ENCODE measurements at places on chromosomes 1 and 21.
A peak's percentile ranks its signal among the peaks of the same experiment; 100 is the strongest.

GRCh38 chr1:221800831-221801230 is 58.9 kb upstream of the DUSP10 start:
- no peak for DNase-seq

- no peak for DNase-seq
Observed at GRCh38 chr21:34514576-34515115, 2.6 kb upstream of the KCNE1 start.

- DNase-seq: peak; percentile 54
Observed at GRCh38 chr1:150150133-150151021, 661 bp downstream of the PLEKHO1 start.

- no peak for DNase-seq
Observed at GRCh38 chr1:56149761-56150160, 429.6 kb downstream of the PLPP3 start.

- DNase-seq: no peak
Observed at GRCh38 chr21:34690041-34690792, 21.4 kb downstream of the CLIC6 start.

GRCh38 chr21:42305707-42306147 is 9.5 kb downstream of the TFF3 start:
- DNase-seq: no peak

GRCh38 chr1:232577772-232578171 is 52.2 kb downstream of the SIPA1L2 start:
- no peak for DNase-seq

DNA sequence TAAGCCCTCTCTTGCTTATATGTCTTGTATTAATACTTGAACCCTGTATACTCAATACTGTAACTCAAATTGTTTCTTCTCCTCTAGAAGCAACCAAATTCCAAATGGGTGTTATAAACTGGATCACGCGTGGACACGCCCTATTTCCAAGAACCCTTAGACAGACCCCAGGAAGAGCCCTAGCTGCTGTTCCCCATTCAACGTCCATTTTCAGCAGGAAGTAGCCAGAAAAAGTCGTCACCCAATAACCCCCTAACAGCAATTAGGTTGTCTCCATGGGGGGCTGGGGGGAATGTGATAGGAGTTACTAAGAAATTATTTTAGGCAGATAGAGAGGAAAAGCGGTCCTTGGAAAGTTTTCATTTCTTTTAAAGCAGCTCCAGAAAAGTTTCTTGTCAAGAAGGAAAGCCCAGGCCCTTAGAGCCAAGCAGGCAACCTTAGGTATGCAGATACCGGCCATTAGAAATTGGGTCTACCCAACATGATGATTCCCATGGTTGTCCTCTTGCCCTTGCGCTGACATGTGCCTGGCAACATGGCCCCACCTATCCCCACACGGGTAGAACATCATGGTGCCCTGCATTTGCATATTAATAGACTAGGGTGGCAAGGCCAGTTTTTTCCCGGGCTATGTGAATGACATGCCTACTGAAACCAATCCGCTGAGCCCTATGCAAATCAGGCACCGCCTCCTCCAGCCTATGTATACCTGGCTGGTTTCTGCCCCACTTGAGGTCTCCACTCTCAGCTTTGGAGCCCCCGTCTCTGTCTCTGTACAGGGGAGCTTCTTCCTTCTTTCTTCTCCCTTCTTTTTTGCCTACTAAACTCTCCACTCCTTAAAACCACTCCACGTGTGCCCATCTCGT is 4.0 kb upstream of the CD46 start:
- DNase-seq: no peak

DNA sequence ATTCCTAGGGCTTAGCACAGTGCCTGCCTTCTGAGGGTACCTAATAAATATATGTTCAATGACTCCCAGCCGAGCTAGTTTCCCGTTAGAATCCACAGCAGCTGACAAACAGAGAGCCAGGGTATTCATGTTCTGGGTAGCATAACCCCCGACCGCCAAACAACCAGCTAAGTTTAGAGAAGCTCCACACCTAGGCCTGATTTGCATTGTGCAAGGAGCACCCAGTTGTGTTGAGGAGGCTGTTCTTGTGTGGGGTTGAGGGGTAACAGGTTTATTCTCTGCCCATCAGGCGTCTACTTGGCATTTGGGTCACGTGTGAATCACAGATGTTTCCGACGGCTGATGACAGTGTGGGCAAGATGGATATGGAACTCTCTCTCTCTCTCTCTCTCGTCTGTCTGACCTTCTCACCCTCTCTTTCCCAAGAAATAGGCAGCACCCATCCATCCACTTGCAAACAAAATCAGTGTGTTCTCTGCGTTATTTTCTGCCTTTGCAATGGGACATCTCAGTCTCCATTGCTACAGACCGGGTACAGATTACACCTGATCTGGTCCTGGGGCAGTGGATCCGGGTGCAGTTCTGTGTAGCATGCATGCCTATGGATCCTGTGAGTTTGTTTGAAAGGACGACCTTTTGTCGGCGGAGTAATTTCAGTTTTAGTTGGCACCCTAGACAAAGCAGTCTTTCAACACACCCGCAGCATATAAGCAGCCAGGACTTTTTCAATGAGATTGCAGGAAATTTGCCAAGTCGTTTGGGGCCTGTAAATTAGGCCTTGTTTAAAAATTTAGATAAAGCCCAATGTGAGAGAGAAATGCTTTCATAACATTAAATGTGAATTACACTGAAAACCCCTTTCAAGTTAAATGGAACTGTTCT is 29.4 kb downstream of the KAZN start:
- no peak for DNase-seq

GRCh38 chr1:110119843-110120242 is 7.6 kb downstream of the UBL4B start:
- DNase-seq: no peak

- DNase-seq: no peak
Observed at GRCh38 chr1:19250629-19251304, 557 bp downstream of the EMC1 start.

DNA sequence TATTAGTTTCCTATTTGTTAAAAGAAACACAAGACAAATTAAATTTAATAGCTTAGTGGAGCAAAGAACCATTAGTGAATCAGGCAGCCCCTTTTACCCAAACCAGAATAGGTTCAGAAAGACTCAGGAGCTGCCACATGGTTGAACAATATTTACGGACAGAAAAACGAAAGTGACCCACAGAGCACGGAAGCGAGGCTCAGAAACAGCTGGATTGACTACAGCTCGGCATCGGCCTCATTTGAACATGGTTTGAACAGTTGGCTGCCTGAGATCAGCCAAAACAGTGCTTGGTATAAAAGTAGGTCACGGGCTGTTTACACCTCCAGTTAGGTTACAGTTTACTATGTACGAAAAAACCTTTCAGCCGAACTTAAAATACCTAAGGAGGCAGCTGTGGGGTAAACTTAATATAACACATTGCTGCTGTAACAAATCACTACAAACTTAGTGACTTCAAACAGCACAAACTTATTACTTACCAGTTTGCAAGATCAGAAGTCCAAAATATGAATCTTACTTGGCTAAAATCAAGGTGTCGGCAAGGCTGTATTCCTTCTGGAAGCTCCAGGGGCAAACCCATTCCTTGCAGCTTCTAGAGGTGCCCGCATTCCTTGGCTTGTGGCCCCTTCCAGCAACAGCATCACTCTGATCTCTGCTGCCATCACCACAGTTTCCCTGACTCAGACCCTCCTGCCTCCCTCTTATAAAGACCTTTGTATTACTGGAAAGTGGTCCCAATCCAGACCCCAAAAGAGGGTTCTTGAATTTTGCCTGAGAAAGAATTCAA is 11.8 kb downstream of the PADI4 start:
- no peak for DNase-seq

DNA sequence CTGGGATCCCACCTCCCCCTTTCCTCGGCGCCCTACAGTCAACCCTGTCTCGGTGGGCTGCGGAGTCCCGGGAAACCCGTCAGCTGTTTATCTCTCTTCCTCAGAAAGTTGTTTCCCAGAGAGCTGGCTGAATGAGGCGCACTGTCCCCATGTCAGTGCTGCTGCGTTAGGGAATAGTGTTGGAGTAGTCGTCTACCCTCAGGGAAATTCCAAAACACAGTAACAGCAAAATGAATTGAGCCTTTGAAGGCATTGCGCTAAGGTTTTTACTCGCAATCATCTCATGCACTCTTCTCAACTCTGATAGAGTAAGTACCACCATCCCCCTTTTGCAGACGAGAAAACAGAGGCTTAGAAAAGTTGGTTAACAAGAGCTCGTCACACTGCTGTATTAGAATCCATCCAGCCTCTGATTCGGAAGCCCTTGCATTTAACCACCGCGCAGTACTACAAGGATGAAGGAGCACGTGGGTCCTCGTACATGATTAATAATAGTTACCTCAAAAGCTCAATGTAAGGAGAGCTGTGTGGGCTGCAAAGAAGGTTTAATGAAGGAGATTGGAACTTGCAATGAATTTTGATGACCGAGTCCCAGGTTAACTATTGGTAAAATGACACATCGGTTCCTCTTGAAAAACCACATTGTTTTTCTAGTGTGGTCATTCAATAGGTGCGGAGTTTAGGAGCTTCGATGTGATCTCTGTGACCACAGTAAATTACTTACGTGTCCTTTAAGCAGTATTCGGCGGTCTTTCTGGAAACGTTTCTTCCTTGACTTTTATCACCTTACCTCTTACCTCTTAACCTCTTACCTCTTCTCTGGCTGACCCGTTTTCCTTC is 788 bp upstream of the EDEM3 start:
- DNase-seq: peak; percentile 32

- DNase-seq: no peak
Observed at GRCh38 chr1:47936916-47937551, 60.2 kb downstream of the TRABD2B start.

GRCh38 chr1:24643363-24644099 is 429 bp downstream of the SRRM1 start:
- DNase-seq: peak; percentile 71

GRCh38 chr1:89953131-89953626 is 41.7 kb upstream of the ZNF326 start:
- DNase-seq: peak; percentile 77

- DNase-seq: no peak
Observed at GRCh38 chr1:12150456-12151200, 16.2 kb upstream of the TNFRSF1B start.

GRCh38 chr1:31488528-31488927 is 75.5 kb downstream of the SERINC2 start:
- no peak for DNase-seq

DNA sequence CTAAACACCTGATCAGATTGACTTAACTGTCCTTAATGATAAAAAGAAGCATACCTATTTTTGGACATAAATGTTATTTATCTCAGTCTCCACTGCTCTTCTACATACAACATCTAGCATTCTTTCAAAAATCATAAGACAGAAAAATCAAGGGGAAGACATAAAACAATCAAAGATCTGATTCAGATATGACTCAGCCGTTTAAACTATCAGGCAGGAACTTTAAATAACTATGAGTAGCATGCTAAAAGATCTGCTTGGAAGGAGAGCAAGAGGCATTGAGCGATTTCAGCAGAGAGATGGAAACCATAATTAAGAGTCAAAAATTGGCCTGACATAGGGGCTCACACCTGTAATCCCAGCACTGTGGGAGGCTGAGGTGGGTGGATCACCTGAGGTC is 27.2 kb upstream of the SLC22A15 start:
- peak; percentile 25 for DNase-seq

- DNase-seq: no peak
Observed at GRCh38 chr1:116919802-116920201, 10.1 kb downstream of the PTGFRN start.

- DNase-seq: no peak
Observed at GRCh38 chr1:43066578-43066977, 105.5 kb downstream of the EBNA1BP2 start.

DNA sequence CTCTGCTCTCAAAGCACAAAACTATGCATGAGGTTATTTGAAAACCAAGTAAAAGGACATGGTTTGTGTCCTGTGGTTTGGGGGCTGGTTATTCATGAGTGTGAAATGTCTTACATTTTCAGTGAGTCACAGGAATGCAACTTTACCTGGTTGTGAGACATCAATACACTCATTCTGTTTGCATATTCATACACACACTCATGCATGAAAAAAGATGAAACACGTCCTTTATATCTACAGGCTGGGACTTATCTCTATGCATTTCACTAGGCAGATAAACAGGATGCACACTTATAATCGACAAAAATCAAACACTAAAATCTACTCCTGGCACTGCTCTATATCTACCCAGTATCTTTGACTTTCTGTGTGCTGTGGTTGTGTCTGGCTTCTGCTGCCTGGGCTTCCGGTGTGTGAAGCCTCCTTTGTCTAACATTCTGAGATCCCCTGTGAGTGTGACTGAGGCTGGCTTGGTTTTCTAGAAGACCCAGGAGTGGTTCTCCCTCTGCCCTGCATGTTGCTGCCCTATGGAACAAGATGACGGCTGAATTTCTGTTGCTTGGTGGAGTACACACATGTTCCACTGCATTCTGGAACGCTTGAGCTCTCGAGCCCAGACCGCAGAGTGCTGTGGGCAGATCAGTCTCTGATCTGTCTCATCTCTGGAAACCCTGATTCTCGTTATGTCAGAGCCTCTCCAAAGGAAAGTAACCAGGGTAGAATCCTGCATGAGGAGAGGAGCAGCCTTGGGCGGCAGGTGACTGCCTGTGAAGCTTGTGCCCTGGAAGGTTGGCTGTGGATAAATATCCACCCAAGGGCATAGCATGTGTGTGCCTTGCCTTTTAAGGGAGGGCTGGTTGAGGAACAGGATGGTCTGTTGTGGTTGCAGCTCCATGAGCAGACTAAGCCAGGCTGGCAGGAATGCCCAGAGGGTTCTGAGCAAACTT is 19.7 kb upstream of the FASLG start:
- peak; percentile 67 for DNase-seq

DNA sequence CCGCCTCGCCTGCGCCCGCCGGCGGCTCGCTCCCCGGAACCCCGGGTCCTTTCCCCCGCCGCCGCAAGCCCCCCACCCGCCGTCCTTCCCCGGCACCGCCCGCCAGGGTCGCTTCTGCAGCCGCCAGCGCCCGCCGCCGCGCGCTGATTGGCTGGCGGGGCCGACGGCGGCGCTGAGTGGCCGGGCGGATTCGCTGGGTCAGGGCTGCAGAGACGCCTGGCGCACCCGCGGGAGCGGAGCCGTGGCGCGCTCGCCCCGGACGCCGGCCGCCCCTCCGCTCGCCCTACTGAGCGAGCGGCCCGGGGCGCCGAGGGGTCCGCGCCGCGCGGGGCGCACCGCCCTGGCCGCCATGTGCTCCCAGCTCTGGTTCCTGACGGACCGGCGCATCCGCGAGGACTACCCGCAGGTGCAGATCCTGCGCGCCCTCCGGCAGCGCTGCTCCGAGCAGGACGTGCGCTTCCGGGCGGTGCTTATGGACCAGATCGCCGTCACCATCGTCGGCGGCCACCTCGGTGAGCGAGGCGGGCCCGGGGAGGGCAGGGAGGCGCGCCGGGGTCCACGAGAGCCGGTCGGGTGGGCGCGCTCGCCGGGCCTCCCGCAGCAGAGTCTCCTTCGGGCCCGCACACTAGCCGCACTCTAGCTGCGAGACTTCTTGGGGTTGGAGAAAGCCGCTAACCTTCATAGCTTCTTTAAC is at the start of gene RIMKLA:
TSS of gene RIMKLA (plus strand) at position 207 of the 694 bp plus-strand sequence. CDS start at position 350, 143 bp downstream.
- DNase-seq: peak; percentile 88

DNA sequence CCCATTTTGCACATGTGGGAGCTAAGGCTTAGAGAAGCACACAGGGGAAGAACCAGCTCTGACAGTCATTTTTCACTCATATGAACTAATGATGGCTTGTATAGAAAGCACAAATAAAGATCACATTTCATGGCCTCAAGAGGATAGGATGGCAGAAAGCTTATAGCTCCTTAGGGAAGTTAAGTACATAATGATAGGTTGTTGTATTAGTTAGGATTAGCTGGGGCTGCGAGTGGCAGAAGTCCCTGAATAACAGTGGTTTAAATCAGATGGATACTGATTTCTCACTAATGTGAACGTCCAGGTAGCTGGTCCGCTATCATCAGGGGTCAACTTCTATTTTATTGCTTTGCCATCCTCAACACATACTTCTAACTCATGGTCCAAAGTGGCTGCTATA is 284.0 kb downstream of the RPS6KC1 start:
- no peak for DNase-seq
